Smooth muscle cell of the brain vasculature (primary cell): ENCODE measurements at places on chromosomes 3 and 15.

DNA sequence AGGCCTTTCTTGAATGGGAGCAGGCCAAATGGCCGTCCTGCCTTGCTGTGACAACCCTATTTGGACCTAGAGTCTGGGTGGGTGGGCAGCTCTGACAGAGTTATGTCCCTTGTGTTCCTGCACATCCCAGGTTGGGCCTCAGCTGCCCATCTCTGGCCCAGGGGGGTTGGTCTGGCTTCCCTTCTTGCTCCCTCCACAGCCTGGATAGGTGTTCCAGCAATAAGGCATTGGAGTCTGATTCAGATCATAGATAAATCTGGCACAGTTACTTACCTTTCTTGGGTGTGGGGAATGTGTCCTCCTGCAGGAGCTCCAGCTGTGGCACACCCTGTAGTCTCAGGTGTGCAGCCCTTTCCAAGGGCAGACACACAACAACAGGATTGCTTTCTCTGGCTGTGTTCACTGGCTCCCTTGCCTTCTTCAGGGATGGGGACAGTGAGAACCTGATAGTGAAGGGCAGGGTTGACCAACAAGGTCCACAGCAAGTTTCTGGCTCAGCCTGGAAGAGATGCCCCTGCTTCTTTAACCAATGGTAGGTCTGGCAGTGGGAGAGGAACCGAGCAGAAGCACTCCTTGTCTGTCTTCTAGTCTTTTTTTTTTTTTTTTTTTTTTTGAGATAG, 177.9 kb downstream of the EPHB1 start:
- DNase-seq: no peak

- no peak for DNase-seq
These were observed 20.9 kb upstream of the SPSB4 start for GRCh38 chr3:141030296-141030695.

GRCh38 chr15:73334086-73334485, 34.7 kb downstream of the HCN4 start:
- no peak for DNase-seq

DNA sequence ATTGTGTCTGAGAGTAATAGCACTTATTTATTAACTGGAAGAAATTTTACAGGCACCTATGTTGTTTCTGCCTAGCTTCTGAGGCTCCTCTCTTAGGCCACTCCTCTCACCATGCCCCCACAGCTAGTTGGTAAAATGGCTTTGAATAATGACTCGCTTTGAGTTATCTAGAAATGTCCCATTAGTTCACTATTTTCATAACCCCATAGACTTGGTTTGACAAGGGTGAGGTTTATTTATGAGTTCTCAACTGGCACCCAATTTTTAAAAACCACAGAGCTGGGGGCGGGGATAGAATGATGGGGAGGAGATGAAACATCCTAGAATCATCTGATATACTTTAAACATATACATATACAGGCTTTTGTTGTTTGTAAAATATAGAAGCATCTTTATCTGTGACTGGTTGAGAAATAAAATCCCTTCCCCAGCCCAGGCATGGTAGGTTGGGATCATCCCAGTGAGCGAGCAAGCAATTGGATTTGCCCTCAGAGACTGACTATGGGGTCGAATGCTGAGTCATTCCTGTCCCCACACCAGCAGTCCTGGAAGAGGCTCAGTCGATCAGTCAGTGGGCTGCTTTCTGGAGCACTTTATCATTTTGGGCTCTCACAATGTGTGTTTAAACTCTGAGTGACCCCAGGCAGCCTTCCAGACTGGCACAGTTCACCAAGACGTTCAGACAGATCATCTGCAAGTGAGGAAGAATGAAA, 60.2 kb upstream of the TSEN2 start:
- DNase-seq: no peak
